Endothelial cell (in vitro differentiated cells): ENCODE measurements at places on chromosomes 4 and X.

DNA sequence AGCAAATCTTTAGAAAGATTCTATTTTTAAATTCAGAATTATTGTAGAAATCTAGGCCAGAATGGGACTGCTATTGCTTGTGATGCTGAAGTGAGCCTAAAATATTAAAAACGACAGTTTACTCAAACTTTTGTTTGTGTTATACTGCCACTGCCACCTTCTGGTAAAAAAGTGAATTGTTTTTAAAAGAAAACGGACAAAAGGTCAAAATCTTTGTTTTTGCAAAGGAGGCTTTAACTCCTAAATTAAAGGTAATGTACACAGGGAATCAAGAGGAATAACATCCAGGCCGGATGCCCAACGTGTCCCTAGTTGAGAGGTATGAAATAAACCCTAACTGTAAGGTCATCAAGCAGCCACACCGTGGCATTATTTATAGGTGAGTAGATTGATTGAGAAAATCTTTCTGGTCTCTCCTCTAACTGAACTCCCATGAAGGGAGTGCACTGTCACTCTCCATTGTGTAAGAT lies 338.3 kb upstream of the GALNT7 start:
- no peak for DNase-seq

DNA sequence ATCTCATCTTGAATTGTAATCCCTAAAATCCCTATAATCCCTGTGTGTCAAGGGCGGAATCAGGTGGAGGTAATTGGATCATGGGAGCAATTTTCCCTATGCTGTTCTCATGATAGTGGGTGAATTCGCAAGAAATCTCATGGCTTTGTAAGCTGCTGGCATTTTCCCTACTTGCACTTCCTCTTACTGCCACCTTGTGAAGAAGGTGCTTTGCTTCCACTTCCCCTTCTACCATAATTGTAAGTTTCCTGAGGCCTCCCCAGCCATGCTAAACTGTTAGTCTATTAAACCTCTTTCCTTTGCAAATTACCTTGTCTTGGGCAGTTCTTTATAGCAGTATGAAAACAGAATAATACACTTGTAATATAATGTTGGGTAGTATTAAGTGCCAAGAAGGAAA lies 1087.4 kb upstream of the SLIT2 start:
- no peak for DNase-seq

DNA sequence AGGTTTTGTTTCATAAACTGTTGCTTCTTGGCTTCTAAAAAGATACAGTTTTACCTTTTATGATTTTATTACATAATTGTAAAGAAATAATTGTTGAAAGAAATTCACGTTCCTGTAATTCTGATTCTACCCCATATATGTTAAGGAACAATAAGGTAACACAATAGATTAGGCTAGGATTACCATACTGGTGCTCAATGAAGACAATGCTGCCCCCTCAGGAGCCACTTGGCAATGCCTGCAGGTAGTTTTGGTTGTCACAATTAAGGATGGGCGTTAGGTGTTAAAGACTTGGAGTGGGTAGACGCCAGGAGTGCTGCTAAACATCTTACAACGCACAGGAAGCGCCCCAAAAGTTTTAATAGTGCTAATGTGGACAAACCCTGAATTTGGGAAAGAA lies 133.2 kb downstream of the NLGN4X start:
- DNase-seq = no peak

GRCh38 chrX:30981968-30982367 lies 89.9 kb downstream of the FTHL17 start:
- DNase-seq = no peak

GRCh38 chr4:52659722-52660261 lies 691 bp upstream of the USP46 start:
- DNase-seq = peak; percentile 42

- DNase-seq = no peak
These were observed 32.3 kb downstream of the MCUB start for GRCh38 chr4:109592367-109592766.

DNA sequence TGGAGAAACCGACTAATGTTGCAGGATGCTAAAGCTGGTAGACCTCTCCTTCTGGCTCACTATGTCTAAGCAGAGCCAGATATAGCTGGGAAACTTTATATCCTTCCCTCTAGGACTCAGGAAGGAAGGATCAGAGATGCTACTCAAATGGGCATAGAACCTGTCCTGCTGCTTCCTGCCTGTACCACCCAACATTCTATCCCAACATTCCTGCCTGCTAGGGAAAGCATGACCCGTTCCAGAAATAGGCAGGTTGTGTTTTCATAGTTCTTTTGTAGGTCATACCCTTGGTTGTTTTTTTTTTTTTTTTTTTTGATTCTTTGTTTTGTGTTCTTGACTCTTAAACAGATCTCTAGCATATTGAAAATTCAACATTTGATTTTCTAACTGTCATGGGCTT lies 5.3 kb downstream of the NPNT start:
- no peak for DNase-seq

DNA sequence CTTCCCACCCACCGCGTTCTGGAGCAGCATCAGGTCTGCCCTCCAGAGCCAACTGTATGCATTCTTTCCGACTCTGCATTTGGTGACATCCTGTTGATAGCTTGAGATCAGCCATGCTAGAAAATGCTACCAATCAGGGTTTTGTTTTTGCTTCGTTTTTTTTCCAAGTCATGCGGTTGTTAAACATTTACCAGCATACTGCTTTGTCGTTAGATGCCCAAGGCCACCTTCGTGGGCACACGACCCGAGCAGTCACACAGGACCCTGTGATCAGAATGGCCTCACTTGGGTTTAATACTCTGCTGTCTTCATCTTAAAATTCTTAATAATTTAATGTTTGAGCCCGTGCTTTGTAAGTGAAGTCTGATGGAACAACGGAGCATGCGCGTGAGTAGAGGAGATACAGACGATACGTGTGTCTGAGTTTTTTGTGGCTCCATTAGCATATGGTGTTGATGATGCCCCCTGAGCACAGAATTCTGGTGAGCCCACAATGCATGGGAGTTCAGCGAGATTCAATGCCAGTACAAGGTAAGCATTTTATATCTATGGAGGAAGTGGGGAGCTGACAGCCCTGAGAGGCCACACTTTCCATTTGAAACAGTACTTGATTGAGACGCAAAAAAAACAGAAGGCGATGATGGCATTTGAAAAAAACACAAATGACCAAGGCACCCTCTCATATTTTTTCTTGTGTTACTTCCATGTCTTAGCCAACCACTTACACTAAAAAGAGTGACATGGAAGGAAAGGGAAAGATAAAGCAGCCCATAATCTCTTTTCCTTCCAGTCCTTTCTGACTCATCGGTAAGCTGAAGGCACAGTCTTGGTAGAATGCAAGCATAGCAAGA lies 323.6 kb downstream of the BCOR start:
- DNase-seq = no peak

- no peak for DNase-seq
These were observed 9.8 kb upstream of the HMGB2 start for GRCh38 chr4:173343832-173344397.

- DNase-seq = no peak
These were observed 337.8 kb upstream of the NOCT start for GRCh38 chr4:138677748-138678147.

DNA sequence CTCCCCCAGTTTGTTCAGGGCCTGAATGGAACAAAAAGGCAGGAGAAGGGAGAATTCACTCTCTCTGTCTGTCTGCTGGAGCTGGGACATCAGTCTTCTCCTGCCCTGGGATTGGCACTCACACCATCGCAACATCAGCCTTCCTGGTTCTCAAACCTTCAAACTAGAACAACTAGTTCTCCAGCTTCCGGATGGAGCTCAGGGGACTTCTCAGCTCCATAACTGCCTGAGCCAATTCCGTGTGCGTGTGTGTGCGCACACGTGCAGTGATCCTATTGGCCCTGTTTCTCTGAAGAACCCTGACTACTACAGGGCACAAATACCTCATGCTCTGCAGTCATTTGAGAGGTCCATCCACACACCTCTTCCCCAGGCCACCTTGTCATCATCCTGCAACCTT lies 18.7 kb upstream of the MAN2B2 start:
- DNase-seq = no peak

- no peak for DNase-seq
These were observed 33.2 kb downstream of the SAT1 start for GRCh38 chrX:23816179-23816578.

DNA sequence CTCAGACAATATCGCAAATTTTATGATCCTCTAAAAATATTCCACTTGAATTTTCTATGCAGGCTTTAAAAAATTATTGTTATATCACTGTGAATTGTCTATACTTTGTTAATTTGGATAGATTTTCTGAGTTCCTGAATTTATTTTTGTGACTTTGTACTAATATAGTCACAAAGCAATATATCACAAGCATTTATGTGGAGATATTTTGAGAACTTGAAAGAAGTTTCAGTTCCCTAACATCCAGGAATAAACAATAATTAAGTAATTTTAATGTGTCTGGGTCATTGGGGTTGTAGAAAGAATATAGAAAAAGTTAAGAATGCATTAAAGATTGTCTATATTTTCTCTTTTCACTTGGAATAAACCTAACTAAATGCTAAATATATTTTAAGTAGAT lies 32.0 kb downstream of the CXCL8 start:
- DNase-seq = no peak

- DNase-seq = no peak
These were observed 127.1 kb downstream of the INPP4B start for GRCh38 chr4:142718981-142719380.

DNA sequence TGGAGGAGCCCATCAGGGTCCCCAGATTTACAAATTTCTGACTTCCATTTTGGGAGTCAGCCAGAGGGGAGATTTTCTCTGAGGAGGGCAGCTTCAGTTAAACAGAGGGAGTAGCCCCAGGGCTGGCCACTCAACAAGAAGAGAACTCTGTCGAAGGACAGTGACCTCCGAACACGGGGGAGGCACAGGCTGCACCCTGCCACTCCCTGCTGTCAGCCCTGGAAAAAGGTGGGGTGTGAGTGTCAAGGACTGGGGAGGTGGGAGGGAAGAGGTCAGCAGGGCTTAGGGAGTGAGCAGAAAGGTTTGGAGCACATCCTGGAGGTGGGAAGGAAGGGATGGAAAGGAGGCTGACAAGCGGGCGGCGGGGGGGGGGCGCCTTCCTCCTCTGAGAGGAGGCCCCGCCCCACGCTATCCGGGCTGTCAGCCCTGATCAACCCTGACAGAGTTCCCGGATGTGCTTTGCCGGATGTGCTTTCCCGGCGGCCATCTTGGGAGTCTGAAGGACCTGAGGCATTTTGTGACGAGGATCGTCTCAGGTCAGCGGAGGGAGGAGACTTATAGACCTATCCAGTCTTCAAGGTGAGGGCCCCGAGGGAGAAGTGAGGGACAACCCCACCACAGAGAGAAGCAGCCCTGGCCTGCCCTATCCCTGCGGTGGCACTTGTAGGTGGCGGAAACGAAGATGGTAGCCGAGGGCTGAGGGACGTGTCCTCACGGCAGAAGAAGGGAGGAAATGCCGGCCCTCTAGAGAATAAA lies at the start of gene MAGEC1:
Gene MAGEC1 (plus strand): TSS at position 495 of the 756 bp plus-strand sequence. CDS start 1,179 bp downstream, outside the sequence.
- no peak for DNase-seq

DNA sequence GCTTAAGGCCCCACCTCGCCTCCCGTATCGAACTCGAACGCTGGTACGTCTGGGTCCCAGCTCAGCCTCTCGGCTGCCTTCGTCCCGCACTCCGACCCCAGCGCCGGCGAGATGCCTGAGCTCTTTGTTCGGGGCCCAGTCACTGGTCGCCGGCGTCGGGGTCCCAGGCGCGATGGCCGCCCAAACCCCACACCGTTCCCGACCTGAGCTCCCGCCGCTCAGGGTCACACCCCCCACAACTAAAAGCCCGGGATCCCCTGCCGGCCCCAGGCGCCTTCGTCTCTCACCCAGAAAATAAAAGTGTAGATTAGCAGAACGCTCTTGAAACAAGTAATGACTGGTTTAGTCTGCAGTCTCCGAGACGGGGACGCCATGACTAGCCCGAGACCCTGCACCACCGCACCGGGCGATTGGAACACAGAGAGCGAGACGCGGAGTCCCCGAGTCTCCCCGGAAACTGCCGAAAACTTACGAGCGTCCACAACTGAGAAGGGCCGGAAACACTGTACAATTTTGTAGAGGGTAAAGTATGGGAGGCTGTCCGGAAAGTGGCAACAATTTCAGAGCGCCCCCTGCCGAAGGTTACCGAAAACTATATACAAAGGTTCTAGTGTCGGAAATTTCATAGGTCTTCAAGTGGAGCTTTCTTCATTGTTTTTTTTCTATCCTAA lies at the start of gene TSPAN6:
Gene TSPAN6 (minus strand): TSS at position 486 of the 671 bp plus-strand sequence. CDS start 112 bp downstream, at position 374.
- peak; percentile 73 for DNase-seq

DNA sequence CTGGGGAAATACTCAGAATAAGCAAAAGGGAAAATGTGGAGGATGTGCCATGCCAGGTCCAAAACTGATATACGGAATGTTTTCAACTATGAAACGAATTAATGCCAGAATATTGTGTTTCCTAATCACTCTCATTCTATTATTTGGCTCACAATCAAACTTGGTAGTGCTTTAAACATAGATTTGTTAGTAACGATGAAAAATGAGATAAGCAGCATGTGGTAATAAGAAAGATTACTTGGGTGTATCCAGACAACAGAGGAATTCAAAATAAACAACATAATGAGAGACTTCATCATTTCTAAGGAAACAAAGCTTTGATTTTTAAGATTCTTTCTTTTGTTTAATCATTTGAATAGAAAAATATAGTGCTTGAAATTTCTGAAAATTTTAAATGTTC lies 237.3 kb downstream of the TACR3 start:
- no peak for DNase-seq

DNA sequence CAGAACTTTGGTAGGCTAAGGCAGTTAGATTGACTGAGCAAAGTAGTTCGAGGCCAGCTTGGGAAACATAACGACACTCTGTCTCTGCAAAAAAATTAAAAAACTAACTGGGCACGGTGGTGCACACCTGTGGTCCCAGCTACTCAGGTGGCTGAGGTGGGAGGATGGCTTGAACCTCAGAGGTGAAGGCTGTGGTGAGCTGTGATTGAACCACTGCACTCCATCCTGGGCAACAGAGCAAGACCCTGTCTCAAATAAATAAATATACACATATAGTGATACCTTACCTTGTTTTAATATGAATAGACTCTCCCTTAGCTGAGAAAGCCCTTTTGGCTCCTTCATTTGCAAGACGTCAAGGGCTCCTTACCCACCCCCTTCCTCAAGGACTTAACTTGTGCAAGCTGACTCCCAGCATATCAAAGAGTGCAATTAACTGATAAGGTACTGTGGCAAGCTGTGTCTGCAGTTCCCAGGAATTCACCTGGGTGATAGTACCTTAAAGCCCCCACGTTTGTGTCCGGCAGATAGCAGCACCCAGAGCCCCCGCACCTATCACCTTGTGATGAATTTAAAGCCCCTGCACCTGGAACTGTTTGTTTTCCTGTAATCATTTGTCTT lies 655.6 kb upstream of the GALNTL6 start:
- DNase-seq = no peak

GRCh38 chrX:66676990-66677389 lies 38.1 kb upstream of the EDA2R start:
- no peak for DNase-seq

- no peak for DNase-seq
These were observed 72.1 kb downstream of the HPGD start for GRCh38 chr4:174449944-174450785.

DNA sequence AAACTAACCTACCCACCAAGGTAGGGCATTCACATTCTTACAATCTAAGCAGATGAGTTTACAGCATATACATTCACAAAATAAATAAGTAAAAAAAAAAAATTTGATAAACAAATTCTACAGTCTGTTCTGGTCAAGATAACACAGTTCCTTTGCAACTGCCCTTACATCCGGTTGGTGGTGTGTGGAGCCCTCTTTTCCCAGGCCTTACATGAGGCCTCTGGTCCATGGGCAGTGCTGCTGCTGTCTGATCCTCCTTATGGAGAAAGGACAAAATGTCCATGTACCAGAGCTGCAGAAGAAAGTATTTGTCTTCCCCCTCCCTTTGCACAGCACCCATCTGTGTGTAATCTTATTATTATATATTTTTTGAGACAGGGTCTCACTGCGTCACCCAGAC lies 2.2 kb upstream of the SEPTIN11 start:
- no peak for DNase-seq

GRCh38 chr4:81152839-81153713 lies 61.9 kb downstream of the PRKG2 start:
- DNase-seq = no peak
